ENCODE measurements at places on chromosomes 16 and 17.

GRCh38 chr16:13873835-13874438 is 46.0 kb upstream of the ERCC4 start:
- no peak for DNase-seq

- DNase-seq: peak; percentile 54
Observed at GRCh38 chr17:73304971-73305812, 6.6 kb downstream of the CDC42EP4 start.

- no peak for DNase-seq
Observed at GRCh38 chr16:17032332-17032731, 438.4 kb downstream of the XYLT1 start.

- no peak for DNase-seq
Observed at GRCh38 chr16:75192606-75193264, 14.2 kb downstream of the CTRB2 start.

- no peak for DNase-seq
Observed at GRCh38 chr17:66548158-66548557, 245.7 kb downstream of the PRKCA start.

DNA sequence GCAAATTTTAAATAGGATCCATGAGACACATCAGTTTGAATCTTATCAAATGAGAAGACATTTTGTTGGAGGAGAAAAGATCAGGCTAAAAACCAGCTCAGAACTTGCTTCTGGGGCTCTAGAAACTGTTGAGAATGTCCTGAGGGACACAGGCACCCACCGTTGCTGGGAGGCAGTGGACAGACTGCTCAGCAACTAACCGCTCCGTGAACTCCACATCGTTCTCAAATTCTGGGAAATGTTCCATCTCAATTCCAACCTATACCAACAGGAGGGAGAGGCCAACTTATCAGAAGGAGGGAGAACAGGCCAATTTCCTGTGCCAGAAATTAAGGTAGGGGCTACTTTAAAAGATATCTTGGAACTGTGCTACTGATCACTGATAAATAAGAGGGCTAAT is 8.3 kb downstream of the TAT start:
- no peak for DNase-seq

DNA sequence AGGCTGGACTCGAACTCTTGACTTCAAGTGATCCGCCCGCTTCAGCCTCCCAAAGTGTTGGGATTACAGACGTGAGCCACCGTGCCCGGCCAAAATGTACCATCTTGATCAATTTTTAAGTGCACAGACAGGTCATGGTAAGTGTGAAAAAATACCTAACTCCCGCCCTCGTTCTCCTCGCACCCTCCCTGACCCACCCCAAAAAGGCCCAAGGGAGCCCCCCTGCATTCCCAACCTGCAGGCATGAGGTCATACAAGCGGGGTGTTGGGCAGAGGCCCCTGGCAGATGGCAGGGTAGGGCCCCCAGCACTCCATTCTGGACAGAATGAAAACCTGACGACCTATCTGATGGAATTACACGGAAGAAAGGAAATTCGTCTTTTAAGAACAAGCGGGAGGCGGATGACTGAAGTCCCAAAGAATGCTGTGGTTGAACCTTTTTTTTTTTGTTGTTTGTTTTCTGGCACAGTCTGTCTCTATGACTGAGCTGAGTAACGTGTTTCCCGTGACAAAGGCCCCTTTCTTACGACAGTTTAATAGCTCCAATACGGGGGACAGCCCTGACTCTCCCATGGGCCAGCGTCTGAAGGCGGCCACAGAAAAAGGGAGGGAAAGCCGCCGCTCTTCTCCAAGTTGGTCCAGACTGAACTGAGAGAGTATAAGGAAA is 376.4 kb downstream of the SLC39A11 start:
- no peak for DNase-seq

DNA sequence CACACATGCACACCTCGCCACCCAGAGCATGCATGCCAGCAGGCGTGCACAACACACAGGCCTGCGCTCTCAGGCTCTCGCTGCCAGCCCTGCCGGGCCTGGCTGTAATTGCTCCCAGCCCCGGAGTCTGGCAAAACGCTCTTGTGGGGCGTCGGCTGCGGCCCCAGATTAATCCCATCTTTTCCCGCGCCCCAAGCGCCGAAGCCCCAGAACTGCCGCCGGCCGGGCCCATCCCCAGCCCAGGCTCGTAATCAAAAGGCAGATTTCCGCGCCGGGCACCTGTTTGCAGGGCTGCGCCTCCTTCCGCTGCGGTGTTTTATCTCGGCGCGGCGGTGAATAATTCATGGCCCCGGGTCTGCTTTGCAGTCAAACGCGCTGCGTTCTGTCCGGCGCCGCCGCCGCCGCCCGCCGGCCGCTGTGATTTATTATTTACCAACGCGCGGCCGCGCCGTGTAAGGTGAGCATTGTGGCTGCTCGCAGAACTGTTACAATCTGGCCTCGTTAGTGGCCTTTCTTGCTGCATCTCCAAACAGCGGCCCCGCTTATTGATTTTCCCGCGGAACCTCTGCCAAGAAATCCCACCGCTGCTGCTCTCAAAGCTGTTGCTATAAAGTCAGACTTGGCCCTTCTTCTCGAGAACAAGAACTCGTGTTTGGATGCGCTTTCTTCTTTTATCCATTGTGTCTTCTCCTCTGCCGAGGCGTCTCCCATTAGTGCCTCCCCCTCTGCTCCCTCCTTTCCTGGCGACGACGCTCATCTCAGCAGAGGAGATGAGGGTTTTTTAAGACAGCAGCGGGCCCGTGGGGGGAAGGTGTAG is 126.1 kb downstream of the IRX5 start:
- peak; percentile 51 for DNase-seq

- DNase-seq: peak; percentile 60
Observed at GRCh38 chr17:2215616-2216364, 87.8 kb downstream of the SMG6 start.

DNA sequence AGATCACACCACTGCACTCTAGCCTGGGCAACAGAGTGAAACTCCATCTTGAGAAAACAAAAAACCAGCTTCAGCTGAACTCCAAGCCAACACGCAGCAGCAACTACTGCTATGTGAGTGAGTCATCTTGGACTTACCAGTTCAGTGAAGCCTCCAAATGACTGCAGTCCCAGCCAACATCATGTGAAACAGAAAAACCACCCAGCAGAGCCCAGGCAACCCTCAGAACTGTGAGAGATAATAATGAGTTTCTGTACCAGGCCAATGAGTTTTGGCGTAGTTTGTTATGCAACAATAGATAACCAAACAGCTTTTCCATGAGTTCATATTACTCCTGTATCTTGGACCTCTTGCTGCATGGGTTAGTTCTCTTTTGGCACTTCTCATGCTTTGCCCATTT is 23.3 kb downstream of the PHF12 start:
- no peak for DNase-seq

- no peak for DNase-seq
Observed at GRCh38 chr16:20673882-20674683, 23.4 kb downstream of the ACSM1 start.

GRCh38 chr17:77859035-77859810 is 99.3 kb upstream of the TNRC6C start:
- no peak for DNase-seq

- no peak for DNase-seq
Observed at GRCh38 chr17:63772801-63773271, 561 bp downstream of the CCDC47 start.

GRCh38 chr17:63476854-63477479 is at the start of gene ACE:
Gene ACE, plus strand, starts transcription at chr17:63477061. Its CDS starts 34 bp downstream, at chr17:63477095.
- DNase-seq: peak; percentile 55

DNA sequence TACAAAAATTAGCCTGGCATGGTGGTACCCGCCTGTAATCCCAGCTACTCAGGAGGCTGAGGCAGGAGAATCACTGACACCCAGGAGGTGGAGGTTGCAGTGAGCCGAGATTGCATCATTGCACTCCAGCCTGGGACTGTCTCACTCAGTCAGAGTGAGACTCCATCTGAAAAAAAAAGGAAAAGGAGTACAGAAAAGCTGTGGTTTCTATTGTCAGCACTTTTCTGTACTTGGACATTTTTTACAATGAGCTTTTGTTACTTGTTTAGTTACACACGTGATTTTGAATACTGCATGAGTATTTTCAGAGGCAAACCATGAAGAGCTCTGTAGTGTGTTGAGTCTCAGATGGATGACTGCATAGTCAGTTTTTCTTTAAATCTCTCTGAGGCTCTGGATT is 26.3 kb downstream of the ZC3H18 start:
- DNase-seq: no peak
